Activated CD4-positive, alpha-beta T cell treated with anti-CD3 and anti-CD28 coated beads, Interleukin-2, amount 50 U/mL, for 48 hours (primary cell): ENCODE measurements at places on chromosomes 2 and 18.

GRCh38 chr2:217868911-217869334 is 133.9 kb downstream of the TNS1 start:
- no peak for DNase-seq

GRCh38 chr2:134985061-134985460 is 62.2 kb downstream of the MAP3K19 start:
- DNase-seq: no peak

GRCh38 chr2:70967189-70967588 is 11.2 kb upstream of the ANKRD53 start:
- no peak for DNase-seq

- no peak for DNase-seq
These were observed 145.5 kb downstream of the PXDN start for GRCh38 chr2:1598800-1599199.

- no peak for DNase-seq
These were observed 727.6 kb upstream of the DDX18 start for GRCh38 chr2:117086943-117087250.

GRCh38 chr18:60894254-60894945 is 438.8 kb upstream of the CDH20 start:
- DNase-seq: no peak

DNA sequence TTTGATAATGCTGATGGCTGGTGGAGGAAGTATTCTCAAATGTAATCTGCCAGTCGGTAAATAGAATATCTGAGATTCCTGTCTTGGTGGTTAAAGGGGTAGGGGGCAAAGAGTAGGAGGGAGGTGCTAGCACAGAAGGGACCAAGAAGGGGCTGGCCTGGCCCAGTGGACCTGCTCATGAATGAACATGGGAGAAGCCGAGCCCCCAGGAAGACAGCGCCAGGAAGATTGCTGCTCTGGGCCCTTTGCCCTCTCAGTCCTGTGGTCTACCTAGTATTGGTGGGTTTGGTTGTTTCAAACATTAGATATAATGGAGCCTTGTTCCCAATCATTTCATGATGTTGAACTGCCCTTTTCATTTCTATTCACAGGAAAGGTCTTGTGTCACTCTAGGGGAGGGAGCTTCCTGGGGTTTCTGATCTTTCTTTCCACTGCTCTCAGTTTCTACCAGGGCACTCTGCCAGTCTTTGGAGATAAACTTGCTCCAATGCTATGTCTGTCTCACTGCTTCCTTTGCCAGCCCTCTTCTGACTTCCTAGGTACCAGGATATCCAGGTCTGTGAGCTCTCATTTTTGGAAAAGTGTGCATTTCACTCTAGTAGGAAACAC is 5.3 kb upstream of the MOCOS start:
- no peak for DNase-seq

- no peak for DNase-seq
These were observed 806.8 kb downstream of the PLCL1 start for GRCh38 chr2:198611201-198611600.

DNA sequence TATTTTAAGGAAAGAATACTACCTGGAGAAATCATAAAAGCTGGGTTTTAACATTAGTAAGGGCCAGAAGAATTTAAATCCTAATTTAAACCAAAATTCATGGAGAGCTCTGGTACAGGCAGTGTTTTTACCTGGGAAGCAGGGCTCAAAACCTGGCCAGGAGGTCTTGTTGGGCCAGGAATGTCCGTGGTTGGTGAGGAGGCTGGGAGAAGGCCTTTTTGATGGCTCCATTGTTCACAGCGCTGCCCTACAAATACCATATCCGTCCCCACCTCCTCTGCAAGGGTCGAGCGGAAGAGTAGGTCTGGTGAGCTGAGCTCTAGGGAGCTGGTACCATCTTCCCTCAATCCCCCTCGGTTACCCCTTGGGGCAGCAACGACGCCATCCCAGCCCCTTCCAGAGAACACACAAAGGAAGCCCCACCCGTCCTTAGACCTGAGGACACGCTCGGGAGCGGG is 10.9 kb upstream of the HOXD1 start:
- no peak for DNase-seq

- DNase-seq: no peak
These were observed 46.6 kb downstream of the SPATS2L start for GRCh38 chr2:200353120-200353519.

DNA sequence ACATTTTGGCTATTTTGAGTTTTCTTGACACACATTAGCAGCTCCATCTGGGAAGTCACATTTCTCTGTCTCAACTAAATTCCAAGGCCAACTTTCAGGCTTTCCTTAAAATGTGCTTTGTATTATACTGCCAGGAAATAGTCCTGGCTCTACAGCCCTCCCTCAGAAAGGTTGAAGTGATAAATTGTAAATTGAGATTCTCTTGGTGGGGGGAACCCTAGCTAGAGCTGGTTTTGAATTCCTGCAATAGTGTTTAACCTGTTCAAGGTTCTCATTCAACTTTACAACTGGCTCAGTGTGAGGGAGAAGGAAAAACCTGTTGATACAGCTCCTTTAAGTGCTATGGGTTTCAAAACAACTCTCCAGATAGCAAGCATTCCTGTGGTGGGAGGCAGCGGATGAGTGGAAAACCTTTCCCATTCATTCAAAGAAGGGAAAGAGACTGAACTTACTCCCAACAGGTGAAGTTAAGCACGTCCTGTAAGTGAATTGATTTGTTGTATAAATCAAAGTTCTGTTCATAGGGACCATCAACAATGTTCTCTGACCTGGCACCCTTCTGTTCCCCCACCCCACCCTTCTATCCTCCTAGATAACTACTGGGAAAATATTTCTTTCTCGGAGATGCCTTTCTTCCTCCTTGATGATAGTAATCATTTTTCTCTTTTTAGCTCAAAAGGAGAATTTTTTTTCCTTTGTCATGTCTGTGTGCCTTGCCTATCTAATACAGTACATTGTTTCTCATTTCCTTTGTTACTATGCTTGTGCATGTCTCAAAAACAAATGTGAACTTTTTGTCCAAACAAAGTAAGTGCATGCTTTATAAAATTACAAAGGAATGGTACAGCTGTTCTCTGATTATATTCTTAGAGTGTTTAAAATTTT is 44.2 kb upstream of the SLC39A10 start:
- no peak for DNase-seq
